ENCODE measurements at places on chromosomes 2 and 18. TPM values are rescaled to one million over a fixed set of nuclear protein-coding genes. Genes with fewer than 3 reads are reported as not detected.

The COL3A1 gene
- 1,011 TPM for polyA plus RNA-seq

The MAL gene
- 365 TPM for polyA plus RNA-seq

The UGT1A10 gene
- not detected for polyA plus RNA-seq

The INHBB gene
- 0.04 TPM for polyA plus RNA-seq

The DCDC2C gene
- polyA plus RNA-seq: not detected

The ASTL gene
- not detected for polyA plus RNA-seq

The ADGRF3 gene
- 2.3 TPM for polyA plus RNA-seq
